Muscle of leg (tissue), 16 donors: ENCODE measurements at places on chromosomes 5 and 9. TPM values are rescaled to one million over a fixed set of nuclear protein-coding genes. Genes with fewer than 3 reads are reported as not detected.

DNA sequence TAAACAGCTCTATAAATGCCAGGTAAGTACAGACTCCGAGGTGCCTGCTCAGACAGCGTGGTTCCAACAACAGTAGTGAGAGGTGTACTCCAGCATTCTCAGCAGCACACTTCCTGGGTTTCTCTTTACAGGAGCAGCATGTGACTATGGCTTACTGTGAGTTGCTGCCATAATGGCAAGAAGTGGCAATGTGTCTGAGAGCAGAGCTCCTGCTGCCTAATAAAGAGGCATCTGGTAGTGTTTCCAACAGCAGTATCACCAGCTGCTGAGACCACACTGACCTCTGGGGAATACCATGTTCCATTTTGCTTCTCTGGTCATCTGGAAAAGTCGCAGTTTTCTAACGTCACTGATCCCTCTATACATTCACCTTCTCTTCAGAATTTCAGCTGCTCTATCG lies 398.2 kb downstream of the SLCO4C1 start:
- H3K27ac ChIP-seq = no peak overlapping the region
- H3K4me1 ChIP-seq = no peaks in the 10 kb centered on the region
- H3K36me3 ChIP-seq = no peaks in the 10 kb centered on the region
- H3K4me3 ChIP-seq = no peak overlapping the region
- H3K27me3 ChIP-seq = no peaks in the 10 kb centered on the region
- DNase-seq = peak; percentile 3

DNA sequence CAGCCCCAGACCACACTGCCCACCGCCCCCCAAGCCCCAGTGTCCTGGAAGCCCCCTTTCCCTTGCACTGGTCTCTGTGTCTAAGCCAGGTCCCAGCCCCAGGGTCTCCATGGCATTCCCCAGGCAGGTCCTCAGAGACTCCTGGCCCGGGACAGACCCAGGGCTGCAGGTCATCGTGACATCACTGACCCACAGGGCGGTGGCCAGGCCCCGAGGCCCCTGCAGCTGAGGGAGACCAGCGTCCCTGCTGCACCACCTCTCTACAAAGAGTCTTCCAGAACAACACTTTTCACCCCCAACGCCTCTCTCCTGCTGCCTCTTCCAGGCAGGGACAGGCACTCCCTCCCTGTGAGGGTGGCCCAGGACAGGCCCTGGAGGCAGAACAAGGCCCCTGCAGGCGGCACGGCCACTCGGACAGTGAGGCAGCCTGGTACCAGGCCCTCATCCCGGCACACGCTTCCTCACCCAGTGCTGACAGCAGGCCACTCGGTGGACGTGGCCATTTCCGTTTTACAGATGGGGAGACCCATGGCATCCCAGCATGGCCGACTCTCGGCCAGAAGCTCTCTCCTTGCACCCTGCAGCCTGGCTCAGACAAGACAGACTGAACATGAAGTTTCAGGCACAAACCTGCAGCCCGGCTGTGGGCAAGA lies 136.4 kb downstream of the ADAMTS2 start:
- H3K27me3 ChIP-seq = no peaks in the 10 kb centered on the region
- H3K27ac ChIP-seq = no peak overlapping the region
- no peak overlapping the region for H3K4me3 ChIP-seq
- H3K36me3 ChIP-seq = no peaks in the 10 kb centered on the region
- H3K4me1 ChIP-seq = no peaks in the 10 kb centered on the region

GRCh38 chr5:151278845-151279244 lies 24.7 kb downstream of the SLC36A3 start:
- no peaks in the 10 kb centered on the region for H3K36me3 ChIP-seq
- H3K27me3 ChIP-seq = no peaks in the 10 kb centered on the region
- no peak overlapping the region for H3K4me3 ChIP-seq

- H3K4me1 ChIP-seq = peaks cover 14% of the 10 kb centered on the region
- H3K36me3 ChIP-seq = peaks cover 27% of the 10 kb centered on the region
- no peaks in the 10 kb centered on the region for H3K27me3 ChIP-seq
- H3K27ac ChIP-seq = no peak overlapping the region
Measured at GRCh38 chr5:6632324-6632887, 438 bp downstream of the NSUN2 start.

DNA sequence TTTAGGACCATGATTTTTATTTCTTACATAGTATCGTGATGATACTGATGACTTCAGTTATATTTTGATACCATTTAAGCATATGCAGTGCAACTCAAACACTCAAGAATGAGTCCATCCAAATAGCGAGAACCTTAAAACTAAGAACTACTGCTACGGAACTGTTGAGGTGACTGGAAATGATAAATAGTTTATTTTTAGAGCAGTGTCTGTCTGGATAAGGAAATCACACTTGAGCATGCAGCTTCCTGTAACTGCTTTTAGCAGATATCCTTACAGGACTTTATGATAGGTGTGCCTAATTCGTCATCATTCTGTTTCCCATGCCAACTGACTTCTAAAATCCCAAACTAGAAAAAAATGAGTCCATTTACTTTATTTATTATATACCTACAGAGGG lies 85.5 kb downstream of the ADGRV1 start:
- no peaks in the 10 kb centered on the region for H3K4me1 ChIP-seq
- DNase-seq = no peak
- no peak overlapping the region for H3K27ac ChIP-seq
- no peaks in the 10 kb centered on the region for H3K27me3 ChIP-seq

DNA sequence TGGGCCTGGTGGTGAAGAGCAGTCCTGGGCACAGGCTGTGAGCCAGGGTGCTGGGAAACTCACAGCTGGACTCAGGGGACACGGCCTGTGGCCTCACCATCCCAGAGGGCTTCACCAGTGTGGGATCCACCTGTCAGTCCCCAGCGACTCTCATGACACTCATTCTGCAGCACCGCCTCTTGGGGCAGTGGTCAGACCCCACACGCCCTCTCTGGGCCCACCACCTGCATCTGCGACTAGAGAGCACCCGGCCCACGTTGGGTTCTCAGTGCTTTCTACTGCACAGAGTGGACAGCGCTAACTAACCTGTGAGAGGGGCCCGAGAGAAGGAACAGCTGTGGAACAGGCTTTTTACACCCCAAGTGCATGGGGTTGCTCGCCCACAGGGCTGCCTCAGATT lies 45.8 kb upstream of the GARNL3 start:
- no peaks in the 10 kb centered on the region for H3K36me3 ChIP-seq
- no peak overlapping the region for H3K27ac ChIP-seq
- no peak for DNase-seq
- H3K4me1 ChIP-seq = peaks cover 24% of the 10 kb centered on the region
- no peak overlapping the region for H3K4me3 ChIP-seq
- peaks cover 7% of the 10 kb centered on the region for H3K27me3 ChIP-seq

GRCh38 chr9:71270554-71270953 lies 149.1 kb upstream of the TRPM3 start:
- no peak overlapping the region for H3K27ac ChIP-seq
- no peaks in the 10 kb centered on the region for H3K4me1 ChIP-seq
- H3K27me3 ChIP-seq = no peaks in the 10 kb centered on the region
- H3K36me3 ChIP-seq = no peaks in the 10 kb centered on the region
- no peak overlapping the region for H3K4me3 ChIP-seq

DNA sequence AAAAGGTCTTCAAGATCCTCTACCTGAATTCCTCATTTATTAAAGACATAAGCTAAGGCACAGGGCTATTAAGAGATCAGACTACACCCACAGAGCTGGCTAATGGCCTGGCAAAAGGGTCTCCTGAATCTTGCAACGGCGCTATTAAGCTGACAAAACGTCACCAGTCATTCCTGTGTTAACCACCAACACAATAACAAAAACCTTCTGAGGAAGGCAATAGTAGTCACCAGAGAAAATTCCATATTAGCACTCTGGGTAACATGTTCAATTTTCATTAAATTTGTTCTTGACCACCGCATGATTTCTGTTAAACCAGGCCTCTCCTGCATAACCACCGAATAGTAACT lies 77.0 kb downstream of the GNAQ start:
- peaks cover 3% of the 10 kb centered on the region for H3K4me1 ChIP-seq
- DNase-seq = no peak
- H3K27me3 ChIP-seq = no peaks in the 10 kb centered on the region
- no peak overlapping the region for H3K4me3 ChIP-seq
- H3K27ac ChIP-seq = no peak overlapping the region
- H3K36me3 ChIP-seq = no peaks in the 10 kb centered on the region

DNA sequence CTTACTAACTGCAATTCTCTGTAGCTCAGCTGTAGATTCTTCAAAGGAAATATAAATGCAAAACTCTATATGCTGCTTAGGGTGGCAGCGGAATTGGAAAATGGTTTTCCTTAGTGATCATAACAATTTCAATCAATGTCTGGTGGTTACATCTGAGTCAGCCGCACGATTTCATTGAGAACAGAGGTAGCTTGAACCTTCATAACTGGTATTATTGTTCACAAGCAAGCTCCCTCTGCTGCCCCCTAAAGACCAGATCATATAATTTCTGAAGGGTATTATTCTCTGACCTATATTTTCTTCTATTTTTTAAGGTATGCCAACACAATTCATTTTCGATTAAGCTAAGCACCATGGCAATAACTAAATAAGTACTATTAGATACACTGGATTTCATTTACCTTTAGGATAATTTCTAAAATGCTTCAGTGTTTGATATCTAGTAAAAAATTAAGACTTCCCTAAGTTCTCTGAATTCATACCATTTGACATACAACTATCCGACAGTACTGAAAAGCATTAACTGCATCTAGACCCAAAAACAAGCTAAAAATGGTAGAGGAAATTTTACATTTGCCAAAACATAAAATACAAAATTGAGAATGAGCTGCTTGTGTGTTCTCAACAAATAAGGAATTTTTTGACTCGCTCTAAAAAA lies 181.1 kb upstream of the SPEF2 start:
- H3K36me3 ChIP-seq = no peaks in the 10 kb centered on the region
- no peaks in the 10 kb centered on the region for H3K27me3 ChIP-seq
- no peak overlapping the region for H3K4me3 ChIP-seq
- DNase-seq = peak; percentile 38

DNA sequence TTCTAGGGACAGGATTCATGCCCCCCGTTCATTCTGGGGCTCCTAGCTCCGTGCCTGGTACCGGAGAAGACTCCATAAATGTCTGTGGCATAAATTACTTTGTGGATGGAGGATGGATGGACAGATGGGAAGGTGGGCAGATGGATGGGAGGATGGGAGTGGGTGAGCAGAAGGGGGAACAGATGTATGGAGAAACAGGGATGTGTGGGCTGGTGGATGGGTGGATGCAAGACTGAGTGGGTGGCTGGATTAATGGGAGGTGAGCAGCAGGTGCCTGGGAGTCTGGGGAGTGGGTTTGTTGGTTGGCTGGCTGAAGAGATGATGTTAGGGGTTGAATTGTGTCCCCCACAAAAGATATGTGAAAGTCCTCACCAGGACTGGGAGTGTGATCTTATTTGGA lies 43.5 kb downstream of the SARDH start:
- H3K4me3 ChIP-seq = no peak overlapping the region
- H3K36me3 ChIP-seq = no peaks in the 10 kb centered on the region
- H3K27ac ChIP-seq = no peak overlapping the region

DNA sequence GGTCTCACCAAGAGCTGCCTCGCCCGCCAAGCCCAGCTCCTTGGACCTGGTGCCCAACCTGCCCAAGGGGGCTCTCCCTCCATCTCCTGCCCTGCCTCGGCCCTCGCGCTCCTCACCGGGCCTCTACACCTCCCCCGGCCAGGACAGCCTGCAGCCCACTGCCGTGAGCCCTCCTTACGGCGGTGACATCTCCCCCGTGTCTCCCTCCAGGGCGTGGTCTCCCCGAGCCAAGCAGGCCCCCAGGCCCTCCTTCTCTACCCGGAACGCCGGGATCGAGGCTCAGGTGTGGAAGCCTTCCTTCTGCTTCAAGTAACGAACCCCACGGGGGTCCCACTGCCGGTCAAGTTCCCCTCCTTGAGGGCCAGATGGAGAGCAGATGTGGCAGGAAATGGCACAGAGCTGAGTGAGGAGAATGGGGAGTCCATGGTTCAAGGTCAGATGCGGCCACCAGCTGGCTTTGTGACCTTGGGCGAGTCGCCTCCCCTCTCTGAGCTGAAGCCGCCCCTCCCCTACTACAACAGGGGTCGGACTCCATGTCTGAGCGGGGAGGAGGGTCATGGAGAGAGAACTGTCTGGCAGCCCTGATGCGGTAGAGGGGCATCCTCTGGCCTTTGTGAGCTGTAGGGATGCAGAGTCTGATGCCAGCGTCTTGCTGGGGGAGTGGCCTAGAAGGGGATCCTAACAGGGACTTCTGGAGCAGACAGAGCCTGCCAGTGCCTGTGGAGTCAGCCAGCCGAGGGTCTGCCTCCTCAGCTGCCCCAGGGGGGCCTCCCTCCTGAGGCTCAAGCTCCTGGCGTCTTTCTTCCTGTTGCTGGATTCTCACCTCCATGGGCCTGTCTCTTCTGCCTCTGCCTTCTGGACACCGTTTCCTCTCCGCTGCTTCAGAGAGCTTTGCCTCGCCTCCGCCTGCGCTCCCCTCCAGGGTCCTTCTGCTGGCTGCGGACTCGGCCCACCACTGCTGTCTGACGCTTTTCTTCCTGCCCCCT lies 9.9 kb downstream of the SYNPO start:
- H3K4me3 ChIP-seq = no peak overlapping the region
- no peaks in the 10 kb centered on the region for H3K27me3 ChIP-seq
- H3K4me1 ChIP-seq = peaks cover 74% of the 10 kb centered on the region

DNA sequence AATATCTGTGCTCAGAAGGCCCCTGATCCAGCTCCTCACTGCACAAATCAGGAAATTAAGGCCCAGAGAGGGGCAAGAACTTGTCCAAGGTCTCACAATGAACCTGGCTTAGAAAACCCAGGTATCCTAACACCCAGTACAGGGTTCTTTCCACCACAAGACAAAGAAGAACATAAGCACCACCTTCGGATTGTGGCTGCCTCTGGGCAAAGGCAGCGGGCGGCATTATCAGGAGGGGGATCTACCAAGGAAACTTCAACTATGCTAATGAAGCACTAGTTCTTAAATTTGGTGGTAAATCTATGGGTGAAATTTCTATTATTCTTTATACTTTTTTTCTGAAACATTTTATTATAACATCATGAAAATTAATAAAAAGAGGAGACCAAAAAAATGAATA lies 17.9 kb downstream of the ANXA6 start:
- DNase-seq = no peak
- no peak overlapping the region for H3K4me3 ChIP-seq
- H3K4me1 ChIP-seq = peaks cover 37% of the 10 kb centered on the region
- H3K36me3 ChIP-seq = peaks cover 88% of the 10 kb centered on the region
- no peaks in the 10 kb centered on the region for H3K27me3 ChIP-seq

The TAF1L gene
- under 0.01 TPM for total RNA-seq

The PCDHA6 gene
- 0.09 TPM for total RNA-seq
